ENCODE measurements at places on chromosomes 3 and 15.

- peak; percentile 65 for DNase-seq
Measured at GRCh38 chr15:73691396-73691795, 7.2 kb downstream of the CD276 start.

DNA sequence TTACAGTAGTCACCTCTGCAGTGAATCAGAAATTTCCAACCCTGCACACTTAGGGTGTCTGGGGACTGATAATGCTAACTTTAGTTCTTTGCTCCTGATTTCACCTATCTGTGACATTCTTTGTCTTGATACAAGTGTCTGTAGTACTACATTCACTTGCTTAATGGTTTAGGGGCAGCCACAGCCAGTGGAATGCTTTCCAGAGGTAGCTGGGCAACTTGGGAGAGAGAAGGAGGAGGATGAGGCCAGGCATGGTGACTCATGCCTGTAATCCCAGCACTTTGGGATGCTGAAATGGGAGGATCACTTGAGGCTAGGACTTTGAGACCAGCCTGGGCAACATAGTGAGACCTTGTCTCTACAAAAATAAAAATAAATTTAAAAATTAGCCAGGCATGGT, 8.5 kb downstream of the BAHD1 start:
- peak; percentile 35 for DNase-seq

DNA sequence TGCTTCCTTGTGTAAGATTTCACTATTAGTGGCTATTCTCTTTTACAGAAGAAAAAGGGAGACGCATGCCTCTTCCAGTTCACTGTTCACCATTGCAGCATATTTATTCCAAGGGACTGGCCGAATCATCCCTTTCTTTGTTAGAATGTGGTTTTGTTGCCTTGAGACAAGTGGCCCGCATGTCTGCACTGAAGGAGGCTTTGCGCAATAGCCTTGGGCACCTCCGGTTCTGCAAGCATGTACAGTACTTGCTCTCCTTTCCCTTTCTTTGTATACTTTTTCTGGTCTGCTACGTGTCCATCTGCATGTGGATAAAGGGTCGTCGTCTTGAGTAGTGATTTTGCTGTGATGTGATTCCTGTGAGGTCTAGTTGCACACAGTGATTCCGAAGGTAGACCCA, 43.0 kb downstream of the FLNB start:
- peak; percentile 85 for DNase-seq

GRCh38 chr3:124469555-124469954, 260.7 kb upstream of the UMPS start:
- no peak for DNase-seq

- DNase-seq = no peak
Measured at GRCh38 chr3:132205609-132206008, 111.6 kb upstream of the ACP3 start.

GRCh38 chr3:15102256-15102655, 3.3 kb upstream of the RBSN start:
- DNase-seq = no peak

DNA sequence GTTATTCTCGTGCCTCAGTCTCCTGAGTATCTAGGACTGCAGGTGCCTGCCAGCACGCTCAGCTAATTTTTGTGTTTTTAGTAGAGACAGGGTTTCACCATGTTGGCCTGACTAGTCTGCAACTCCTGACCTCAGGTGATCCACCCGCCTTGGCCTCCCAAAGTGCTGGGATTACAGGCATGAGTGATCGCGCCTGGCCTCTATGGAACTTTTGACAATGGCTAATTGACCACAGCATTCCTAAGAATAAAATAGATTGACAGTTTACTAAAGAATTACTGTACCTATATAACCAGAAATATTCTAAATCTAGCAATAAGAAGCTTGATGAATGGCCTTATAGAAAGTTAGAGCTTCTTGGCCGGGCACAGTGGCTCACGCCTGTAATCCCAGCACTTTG, 51.0 kb upstream of the TRIM42 start:
- no peak for DNase-seq

GRCh38 chr3:197828-198491, 1.4 kb downstream of the CHL1 start:
- DNase-seq = no peak

DNA sequence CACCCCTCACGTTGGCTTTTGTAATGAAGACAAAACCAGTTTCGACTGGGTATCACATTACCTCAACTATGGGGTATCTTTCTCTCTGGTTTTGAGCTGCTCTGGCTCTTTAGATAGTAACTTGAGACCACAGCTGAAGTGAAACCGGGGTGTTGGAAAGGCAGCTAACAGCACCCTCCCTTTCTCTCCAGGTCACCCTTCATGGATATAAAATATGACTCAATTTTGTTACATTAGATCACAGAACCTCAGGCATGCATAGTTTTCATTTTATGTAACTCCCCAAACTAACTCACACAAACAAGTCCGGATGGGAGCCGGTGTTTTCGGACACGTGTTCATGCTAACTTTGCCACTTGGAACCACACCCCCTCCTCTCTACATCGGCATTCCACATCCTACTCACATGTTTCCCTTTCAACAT, 90.7 kb downstream of the NR2F2 start:
- DNase-seq = peak; percentile 44

DNA sequence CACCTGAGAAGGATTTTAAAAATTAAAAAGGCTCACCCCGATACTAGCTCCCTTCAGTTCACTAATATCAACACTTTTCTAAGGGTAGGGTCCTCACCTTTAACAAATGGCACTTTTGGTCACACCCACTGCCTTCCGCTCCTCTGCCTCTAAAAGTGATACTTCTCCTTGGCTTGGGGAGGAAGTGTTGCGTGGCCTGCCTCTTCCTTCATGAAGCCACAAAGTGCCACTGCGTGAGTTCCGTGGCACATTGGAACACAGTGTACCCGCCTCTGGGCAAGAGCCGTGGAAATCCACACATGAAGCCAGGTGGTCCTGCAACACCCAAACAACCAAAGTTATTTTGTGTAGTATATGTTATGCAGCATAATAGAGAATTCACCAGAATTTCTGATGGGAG, 3.9 kb downstream of the B4GALT4 start:
- no peak for DNase-seq

- peak; percentile 16 for DNase-seq
Measured at GRCh38 chr3:142724682-142725356, 985 bp downstream of the TRPC1 start.

GRCh38 chr3:132038198-132038825, 3.5 kb upstream of the CPNE4 start:
- peak; percentile 24 for DNase-seq

GRCh38 chr3:41708176-41708575, 253.7 kb downstream of the ULK4 start:
- DNase-seq = no peak

DNA sequence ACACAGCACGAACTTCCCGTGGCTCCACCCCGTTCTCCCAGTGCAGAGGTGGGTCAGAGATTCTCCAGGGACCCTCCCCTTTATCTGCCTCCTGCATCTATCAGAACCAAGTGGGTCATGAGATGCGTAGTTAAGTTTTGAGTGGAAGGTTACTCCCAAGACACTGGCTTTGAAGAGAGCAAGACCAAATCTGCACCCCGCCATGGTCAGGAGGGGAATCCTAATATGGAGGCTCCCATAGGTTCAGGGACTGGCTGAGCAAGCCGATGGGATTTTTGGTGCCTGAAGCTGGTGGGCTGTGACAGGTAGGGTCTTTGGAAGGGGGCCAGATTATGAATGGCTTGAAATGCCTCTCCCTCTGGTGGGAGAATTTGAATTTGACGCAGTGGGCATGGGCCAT, 207.0 kb upstream of the NR2E3 start:
- no peak for DNase-seq

DNA sequence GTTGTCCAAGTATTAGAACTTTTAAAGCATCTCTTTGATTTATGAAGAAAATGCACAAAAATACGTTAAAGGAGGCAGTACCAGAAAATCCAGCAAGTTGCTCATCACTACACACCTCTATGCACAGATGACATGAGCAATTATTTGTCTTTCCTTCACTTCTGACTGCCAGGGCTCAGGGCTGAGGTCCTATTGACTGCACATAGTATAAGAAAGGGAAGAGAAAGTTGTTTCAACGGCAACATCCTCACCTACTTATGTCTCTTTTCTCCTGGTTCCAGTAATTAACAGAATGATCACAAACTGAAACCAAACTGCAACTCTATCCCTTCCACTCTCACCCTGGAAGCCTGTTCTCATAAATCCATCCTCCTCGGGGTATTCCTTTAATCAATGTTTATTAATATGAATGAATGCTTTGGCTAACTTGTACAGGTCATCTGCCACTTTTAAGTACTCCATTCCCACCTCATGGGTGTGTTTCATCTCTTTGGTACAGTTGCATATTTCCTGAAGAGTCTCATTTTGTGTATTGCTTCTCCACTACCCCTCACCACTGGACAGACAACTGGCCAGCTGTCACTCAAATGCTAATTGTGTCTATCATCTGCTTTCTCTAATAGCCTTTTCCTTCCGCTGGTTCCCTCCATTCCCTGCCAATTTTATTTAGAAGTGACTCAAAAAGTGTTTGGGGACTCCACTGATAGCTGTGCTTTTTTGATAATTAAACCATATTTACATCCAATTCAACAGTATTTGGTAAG, 34.5 kb downstream of the RAB27A start:
- DNase-seq = no peak

GRCh38 chr15:46858150-46858549, 859.2 kb upstream of the SEMA6D start:
- DNase-seq = no peak

GRCh38 chr3:28317438-28318022, 31.0 kb upstream of the ZCWPW2 start:
- DNase-seq = peak; percentile 23

DNA sequence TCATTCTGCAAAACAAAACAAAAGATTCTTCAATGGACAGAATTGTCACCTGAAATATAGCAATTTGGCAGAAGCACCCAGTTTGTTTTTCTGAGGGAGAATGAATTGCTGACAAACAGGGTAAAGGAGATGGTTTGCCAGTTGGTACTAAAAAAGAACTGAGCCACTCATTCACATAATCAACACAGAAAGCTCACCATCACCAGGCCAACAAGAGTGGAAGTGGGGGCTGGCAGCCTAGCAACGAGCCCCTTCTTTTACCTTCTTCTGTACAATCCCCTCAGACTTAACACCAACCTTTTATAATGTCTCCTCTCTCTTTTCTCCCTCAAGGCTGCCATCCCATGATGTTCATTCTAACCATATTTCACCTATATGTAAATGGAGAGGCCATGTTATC, 5.9 kb downstream of the TOP2B start:
- DNase-seq = no peak

DNA sequence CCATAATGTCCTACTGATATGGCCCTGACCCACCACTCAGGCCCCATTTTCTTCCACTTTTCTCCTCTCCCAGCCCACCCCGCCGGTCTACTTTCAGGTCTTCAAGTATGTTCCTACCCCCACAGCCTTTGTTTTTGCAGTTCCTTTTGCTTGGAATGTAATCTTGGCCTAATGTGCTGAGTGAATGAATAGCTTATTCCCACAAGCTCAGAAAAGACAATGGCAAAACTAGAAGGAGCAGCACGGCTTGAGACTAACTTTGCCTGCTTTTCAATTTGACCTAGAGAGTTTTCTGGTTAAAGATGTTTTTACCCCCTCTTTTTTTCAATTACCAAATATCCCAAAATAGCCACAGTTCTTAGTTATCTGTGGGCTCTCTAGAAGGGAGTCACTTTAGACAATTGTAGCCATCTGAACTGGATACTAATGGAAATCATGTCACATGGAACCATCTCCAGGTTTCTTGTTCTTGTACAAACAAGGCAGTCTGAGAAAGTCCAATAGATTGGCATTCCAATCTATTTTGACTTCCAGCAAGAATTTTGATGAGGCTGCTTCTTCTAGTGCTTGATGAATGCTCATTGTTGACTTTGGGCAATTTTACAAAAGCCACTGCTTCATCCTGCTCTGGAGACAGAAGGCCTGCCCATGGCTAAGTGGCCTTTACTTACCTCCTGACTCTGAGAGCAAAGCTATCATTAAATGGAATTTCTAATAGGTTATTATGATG, 16.3 kb upstream of the LMCD1 start:
- no peak for DNase-seq

DNA sequence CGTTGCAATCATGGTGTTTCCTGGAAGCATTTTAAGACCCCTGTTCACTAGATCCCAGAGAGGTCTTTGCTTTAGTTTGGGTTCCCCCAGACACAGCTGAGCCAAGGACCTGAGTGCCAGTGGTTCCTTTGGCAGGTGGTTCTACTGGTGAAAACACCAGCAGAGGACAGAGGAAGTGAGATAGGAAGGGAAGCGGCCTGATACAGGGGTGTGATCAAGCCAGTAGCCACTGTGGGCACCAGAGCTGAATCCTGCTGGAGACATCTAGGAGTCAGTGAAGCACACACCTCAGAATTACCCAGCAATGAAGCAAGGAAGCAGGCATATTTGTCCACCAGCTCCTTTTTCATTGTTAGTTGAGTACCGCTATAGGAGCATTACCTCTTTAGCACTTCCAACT, 243.2 kb upstream of the NR2E3 start:
- DNase-seq = no peak

GRCh38 chr3:89617706-89618105, 510.3 kb downstream of the EPHA3 start:
- no peak for DNase-seq

DNA sequence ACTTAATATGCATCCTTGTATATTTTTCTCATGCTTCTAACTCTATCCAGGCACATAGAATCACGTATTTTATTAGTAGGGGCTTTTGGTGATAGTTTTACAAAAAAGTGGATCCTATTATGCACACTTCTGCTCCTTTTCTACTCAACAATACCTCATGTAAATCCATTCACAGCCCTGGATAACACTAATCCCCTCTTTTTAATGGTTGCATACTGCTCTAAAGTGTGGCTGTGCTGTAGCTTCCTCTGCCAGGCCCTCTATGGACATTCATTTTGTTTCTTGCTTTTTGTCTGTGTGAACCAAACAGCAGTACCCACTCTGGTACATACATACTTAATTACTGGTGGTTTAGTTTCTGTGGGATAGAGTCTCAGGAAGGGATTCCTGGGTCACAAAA, 51.3 kb upstream of the SCAANT1 start:
- no peak for DNase-seq

- DNase-seq = no peak
Measured at GRCh38 chr15:42800731-42801474, 64.0 kb upstream of the CDAN1 start.

GRCh38 chr3:167887096-167887495, 151.6 kb downstream of the SERPINI1 start:
- no peak for DNase-seq

- DNase-seq = no peak
Measured at GRCh38 chr3:73448761-73449301, 175.9 kb downstream of the PDZRN3 start.

GRCh38 chr3:72489901-72490300, 358.3 kb downstream of the SHQ1 start:
- DNase-seq = no peak

GRCh38 chr3:108475220-108475782, 35.1 kb downstream of the MYH15 start:
- no peak for DNase-seq
